Endodermal cell (in vitro differentiated cells): ENCODE measurements at places on chromosomes 16 and 17.

DNA sequence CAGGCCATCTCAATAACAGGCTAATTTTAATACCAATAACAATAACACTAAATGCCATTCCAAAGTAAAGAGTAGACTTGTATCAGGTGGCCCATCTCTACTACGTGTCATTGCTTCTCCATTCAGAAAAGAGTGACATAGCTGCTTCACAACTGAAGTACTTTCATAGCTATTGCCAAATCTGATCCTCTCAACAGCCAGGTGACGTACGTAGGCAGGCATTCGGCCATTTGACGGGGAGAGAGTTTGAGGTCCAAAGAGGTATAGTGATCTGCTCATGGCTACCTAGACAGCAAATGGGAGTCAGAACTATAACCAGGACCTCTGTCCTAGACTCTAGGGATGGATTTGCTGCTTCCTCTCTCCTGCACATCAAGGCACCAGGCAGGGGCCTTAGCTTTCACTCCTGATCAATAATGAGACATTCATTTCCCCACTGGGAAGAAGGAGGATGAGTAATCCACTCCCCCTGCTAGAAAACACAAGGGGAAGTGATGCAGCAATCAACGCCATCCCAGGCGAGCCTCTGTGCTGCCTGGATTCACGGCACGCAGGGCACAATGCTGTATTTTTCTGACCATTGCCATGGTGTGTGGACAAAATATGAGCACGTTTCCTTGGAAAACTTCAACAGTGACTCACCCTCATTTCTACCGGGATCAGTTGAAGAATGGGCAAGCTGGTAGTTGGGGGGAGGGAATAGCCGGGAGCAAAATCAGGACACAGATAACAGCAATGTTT lies 80.9 kb downstream of the SPACA3 start:
- peaks cover 5% of the 10 kb centered on the region for H3K4me1 ChIP-seq
- no peak for DNase-seq
- peaks cover 13% of the 10 kb centered on the region for H3K27me3 ChIP-seq
- no peak overlapping the region for H3K4me3 ChIP-seq

GRCh38 chr17:42065201-42065600 lies 14.8 kb upstream of the C17orf113 start:
- H3K27me3 ChIP-seq: no peaks in the 10 kb centered on the region
- no peak for DNase-seq
- no peaks in the 10 kb centered on the region for H3K36me3 ChIP-seq
- H3K4me3 ChIP-seq: no peak overlapping the region
- H3K27ac ChIP-seq: no peak overlapping the region

- H3K4me1 ChIP-seq: peaks cover 4% of the 10 kb centered on the region
- peak; percentile 93 for DNase-seq
- no peak overlapping the region for H3K27ac ChIP-seq
These were observed 14.4 kb downstream of the CDIPT start for GRCh38 chr16:29848420-29849297.

DNA sequence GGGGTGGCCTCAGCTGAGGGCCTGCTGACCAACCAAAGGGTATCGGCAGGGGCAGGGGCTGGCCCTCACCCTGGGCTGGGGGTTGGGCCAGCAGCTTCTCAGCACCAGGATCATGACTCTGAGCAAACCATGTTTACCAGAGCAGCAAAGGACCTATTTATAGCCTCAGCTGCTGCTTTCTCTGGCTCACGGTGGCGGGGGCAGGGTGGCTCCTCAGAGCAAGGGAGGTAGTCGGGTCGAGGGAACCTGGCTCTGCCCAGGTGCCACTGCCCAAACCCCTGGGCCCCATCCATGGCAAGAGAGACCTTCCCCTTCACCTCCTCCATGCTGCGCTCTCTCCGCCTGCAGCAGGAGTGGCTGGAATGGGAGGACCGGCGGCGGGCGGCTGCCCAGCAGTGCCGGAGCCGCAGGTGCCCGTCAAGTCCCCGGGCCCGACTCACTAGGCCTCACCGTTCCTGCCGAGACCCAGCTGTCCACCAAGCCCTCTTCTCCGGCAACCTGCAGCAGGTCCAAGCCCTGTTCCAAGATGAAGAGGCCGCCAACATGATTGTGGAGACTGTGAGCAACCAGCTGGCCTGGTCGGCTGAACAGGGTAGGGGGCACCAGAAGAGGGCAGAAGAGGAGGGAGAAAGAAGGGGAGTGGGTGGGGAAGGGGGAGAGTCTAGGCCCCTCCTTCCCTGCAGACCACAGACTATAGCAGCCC lies at the start of gene ASB16:
Gene ASB16, plus strand, starts transcription at position 206 of the 703 bp plus-strand sequence. Its CDS starts 86 bp downstream, at position 292.
- DNase-seq: peak; percentile 78
- peaks cover 12% of the 10 kb centered on the region for H3K4me1 ChIP-seq
- no peaks in the 10 kb centered on the region for H3K27me3 ChIP-seq
- H3K36me3 ChIP-seq: peaks cover 4% of the 10 kb centered on the region

DNA sequence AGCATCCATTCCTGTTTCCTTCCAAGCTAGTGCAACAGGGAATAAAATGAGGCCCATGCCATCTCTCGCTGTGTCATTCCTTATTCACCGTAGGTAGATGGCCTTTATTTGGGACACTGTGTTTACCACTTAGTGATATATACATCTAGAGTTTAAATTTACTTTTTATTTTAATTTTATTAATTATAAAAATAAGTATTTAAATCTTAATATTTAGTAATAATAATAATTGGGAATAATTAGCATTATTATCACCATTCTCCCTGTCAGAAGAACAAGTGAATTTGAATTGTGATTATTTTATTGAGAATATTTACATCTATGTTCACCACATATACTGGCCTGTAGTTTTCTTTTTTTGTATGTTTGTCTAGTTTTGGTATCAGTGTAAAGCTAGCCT lies 692.9 kb upstream of the KIF2B start:
- no peaks in the 10 kb centered on the region for H3K36me3 ChIP-seq
- no peak overlapping the region for H3K4me3 ChIP-seq
- DNase-seq: no peak
- no peaks in the 10 kb centered on the region for H3K4me1 ChIP-seq

DNA sequence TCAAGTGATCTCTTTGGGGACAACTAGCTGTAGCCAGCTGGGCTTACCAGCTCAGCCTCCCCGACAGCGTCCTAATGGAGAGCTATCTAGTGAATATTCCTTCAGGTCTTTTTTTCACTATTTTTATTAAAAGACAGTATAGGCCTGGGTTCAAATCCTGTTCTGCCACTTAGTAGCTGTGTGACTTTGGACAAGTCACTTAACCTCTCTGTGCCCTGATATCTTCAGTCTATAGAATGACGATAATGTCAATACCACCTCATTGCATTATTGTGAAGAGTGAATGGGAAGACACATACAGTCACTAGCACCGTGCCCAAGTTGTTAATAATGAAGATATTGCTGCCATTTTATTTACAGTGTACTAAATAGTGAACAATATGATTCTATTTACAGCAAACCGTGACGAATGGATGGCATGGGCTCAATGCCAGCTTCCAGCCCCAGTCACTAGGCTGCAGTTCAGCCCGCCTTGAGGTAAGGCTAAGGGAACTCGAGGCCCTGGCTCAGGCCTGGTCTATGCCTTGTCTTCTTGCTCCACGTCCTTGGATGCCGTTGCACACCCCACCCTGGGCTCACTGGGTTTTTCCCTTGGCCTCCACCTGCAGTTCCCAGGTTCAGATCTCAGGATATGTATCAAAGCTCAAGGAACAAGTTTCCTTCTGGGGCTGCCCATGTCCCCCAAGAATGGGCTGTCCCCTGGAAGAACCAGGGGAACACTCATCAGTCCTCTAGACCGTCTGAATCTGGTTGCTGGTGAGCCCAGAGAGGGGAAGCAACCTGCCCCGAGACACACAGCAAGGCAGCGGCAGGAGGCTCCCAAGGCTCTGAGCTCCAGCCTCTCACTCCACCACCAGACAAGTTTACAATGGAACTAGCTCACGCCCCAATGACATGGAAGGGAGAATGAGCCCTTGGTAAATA lies 95.4 kb upstream of the TNRC6C start:
- no peak overlapping the region for H3K27ac ChIP-seq
- H3K4me1 ChIP-seq: no peaks in the 10 kb centered on the region
- H3K4me3 ChIP-seq: no peak overlapping the region

- peaks cover 8% of the 10 kb centered on the region for H3K4me1 ChIP-seq
- no peaks in the 10 kb centered on the region for H3K36me3 ChIP-seq
- H3K27ac ChIP-seq: no peak overlapping the region
- DNase-seq: peak; percentile 35
- no peaks in the 10 kb centered on the region for H3K27me3 ChIP-seq
- no peak overlapping the region for H3K4me3 ChIP-seq
These were observed 30.4 kb upstream of the ERN1 start for GRCh38 chr17:64160378-64160777.

GRCh38 chr16:57976331-57976796 lies 5.4 kb upstream of the CNGB1 start:
- H3K4me3 ChIP-seq: no peak overlapping the region
- peaks cover 7% of the 10 kb centered on the region for H3K4me1 ChIP-seq
- DNase-seq: no peak
- H3K27me3 ChIP-seq: no peaks in the 10 kb centered on the region

DNA sequence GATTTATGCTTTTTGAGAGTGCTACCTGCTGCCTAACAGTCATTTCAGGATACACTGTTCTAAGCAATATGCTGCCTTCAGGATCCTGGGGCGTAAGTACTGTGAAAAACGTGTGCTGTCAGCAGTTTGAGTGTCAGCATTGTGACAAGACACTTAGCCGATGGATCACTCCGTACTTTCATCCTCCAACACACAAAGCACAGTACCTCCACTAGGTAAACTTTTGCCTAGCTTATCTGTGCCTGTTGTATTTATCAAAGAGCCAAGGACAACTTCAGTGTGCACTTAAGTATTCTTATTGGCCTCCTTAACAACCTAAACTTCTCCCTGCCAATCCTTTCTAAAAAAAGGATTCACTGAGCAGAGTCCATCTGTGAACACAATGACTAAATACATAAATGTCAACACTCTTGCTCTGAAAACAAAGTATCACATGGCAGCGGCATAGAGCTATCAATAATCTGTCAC lies 33.8 kb upstream of the PHLPP2 start:
- H3K4me1 ChIP-seq: no peaks in the 10 kb centered on the region
- H3K4me3 ChIP-seq: no peak overlapping the region
- H3K27me3 ChIP-seq: no peaks in the 10 kb centered on the region
- no peak for DNase-seq
- H3K36me3 ChIP-seq: peaks cover 87% of the 10 kb centered on the region
